ENCODE measurements at places on chromosomes 3 and 15. TPM values are rescaled to one million over a fixed set of nuclear protein-coding genes. Genes with fewer than 3 reads are reported as not detected.

DNA sequence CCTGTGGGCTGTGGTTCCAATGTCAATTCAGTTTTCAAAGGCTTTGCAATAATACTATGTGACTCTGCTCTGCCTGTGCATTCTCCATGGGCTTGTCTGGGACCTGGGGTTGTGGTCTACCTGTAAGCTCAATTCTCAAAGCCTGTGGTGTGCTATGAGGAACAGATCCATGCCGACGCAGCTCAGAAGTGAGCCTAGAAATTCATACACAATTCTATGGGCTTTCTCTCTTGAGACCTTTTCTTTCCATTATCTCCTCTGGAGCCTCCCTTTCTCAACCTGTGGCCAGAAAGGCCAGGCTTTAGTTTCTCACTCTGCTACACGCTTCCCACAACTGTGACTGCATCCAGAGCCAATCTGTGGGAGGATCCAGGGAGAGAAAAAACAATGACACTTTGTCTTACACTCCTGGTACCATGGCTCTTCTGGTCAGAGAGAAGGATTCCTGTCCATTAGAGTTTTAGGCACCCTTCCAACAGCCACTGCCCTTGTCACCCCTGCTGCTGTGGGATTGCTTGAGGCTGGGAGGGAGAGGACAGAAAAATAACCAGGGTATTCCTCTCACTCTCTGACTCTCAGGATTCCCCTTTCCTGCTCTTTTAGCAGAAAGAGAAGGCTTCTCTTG lies 34.1 kb upstream of the KLF13 start:
- peak; percentile 54 for DNase-seq

DNA sequence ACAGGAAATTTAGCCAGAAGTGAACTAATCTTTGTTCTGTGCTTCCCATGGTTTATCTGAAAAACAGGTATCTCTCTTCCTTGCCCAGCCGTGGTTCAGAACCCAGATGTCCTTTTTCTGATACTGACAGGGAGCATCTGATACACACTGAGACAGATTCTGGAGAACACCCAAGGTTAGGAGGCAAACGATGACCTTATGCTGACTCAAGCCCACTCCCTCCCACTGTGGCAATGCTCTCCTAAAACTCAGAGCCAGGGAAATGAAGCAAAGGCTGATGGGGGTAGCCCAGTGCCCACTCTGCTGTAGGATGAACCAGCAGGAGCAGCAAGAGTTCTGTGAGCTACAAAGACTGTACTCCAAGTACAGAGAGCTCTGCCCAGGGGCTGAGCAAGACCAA lies 225.1 kb downstream of the NTRK3 start:
- DNase-seq, result no peak

DNA sequence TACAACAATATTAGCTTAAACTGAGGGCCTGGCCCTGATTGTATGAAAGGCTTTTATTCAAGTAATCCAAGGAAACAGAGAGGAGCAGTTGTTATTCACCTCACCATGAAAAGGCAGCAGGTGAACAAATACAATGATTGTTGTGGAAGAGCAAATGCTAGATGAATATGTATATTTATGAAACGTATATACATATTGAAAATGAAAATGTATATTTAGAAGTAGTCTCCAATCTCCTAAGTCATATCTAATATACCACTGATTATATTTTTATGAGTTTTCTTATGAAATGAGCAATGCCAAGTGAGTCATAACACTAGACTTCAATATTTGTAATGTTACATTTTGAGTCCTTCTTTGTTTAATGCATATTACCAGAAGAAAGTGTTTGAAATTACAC lies 116.2 kb upstream of the KCNMB2 start:
- no peak for DNase-seq

DNA sequence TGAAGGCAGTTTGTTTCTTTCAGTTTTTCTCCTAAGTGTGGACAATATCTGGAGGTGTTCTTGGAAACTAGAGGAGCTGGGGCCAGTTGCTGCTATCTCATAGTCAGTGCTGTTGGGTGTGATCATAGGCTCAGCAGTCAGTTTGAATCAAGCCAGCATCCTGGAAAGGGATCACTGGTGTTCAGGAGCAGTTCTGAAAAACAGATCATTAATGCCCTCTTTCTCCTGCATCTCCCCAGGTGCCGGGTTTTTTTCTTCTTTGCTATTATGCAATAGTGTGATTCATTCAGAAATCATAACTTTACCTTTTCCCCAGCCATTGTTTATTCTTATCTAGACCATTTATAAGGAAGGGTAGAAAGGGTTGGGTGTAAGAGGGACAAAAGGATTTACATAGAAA lies 24.0 kb downstream of the LNP1 start:
- DNase-seq, result no peak

DNA sequence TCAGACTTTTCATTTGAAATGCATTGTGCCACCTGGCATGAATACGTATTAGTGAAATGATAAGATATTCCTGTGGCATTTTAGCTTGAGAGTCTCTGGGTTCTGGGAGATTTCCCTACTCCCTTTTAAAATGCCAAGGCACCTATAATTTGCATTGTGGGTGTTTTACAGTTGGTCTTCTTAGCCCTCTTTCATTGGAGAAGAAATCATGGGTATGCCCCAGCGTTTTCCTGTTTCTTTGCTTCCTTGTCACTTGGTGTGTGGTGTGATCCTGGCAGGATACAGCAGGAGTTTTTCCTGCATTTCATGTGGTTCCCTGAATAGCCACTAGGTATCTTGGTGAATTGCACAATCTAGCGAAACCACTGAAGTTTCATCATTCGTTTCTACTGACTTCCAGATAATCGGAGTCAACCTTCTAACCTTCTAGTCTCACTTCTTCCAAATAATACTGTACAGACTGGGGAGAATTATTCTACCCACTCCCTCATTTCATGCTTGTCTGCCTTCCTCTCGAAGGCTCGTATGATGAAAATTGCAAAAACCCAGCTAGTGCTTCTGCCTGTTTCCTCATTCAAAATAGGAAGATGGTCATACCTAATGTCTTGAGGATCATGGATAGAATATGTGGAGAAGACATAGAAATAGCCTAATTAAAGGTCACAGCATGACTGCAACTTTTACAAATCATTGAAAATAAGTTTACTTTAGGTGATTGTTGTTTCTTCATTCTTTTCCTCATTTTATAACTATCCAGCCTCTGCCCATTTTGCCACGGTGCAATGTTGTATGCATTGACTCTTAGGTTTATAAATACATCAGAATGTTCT lies 2.6 kb downstream of the BHLHE40 start:
- no peak for DNase-seq

GRCh38 chr3:13718436-13718835 lies 161.4 kb downstream of the WNT7A start:
- peak; percentile 44 for DNase-seq

- DNase-seq, result no peak
Measured at GRCh38 chr3:189898559-189899153, 222.0 kb downstream of the P3H2 start.

- DNase-seq, result no peak
Measured at GRCh38 chr3:21704796-21705195, 46.2 kb downstream of the ZNF385D start.

The TWF2 gene
- 39.8 TPM for total RNA-seq

The PDE8A gene
- 71.4 TPM for total RNA-seq

The CMTM8 gene
- 7.6 TPM for total RNA-seq

DNA sequence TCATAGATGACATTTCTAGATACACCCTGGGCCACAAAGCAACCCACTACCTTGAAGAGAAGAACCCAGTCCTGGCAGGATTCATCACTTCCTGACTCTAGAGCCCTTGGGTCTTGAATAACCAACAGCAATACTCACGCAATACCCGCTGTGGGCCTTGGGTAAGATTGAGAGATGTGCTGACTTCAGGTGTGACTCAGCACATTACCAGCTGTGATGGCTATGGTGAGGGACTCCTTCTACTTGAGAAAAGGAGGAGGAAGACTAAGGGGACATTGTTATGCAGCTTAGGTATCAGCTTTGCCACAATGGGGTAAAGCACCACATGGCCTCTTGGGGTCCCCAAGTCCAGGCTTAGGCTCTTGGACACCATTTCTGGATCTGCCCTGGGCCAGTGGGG lies 14.9 kb downstream of the C3orf33 start:
- no peak for DNase-seq

The MEF2A gene
- total RNA-seq, result 75.9 TPM

GRCh38 chr3:52202384-52203077 lies 4.6 kb downstream of the ALAS1 start:
- no peak for DNase-seq

DNA sequence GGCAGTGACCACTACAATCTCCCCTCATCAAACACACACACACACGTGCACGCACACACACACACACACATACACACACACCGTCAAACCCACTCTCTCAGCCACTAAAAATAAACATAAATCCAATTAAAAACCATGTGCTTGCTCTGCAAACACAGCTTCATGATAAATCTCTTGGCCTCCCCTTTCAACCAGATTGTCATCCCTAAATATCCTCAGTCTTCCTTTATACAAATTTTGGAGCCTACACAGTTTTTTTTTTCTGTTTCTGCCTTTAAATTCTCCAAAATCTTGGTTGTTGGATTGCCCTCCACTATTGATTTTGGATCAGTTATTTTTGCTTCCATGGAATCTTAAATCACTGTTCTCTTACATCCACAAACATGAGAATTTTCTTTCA lies 245.6 kb downstream of the SATB1 start:
- no peak for DNase-seq

- DNase-seq, result no peak
Measured at GRCh38 chr3:171846597-171846996, 3.4 kb downstream of the TMEM212 start.
